ENCODE measurements at places on chromosomes 12 and 14. TPM values are rescaled to one million over a fixed set of nuclear protein-coding genes. Genes with fewer than 3 reads are reported as not detected.

GRCh38 chr14:23624830-23625404 is 11.2 kb upstream of the DHRS2 start:
- no peak for DNase-seq

GRCh38 chr12:107917912-107918800 is 143.7 kb downstream of the ASCL4 start:
- no peak for DNase-seq

- no peak for DNase-seq
Measured at GRCh38 chr12:83866477-83866876, 1046.1 kb downstream of the SLC6A15 start.

HOXC5 gene
- total RNA-seq = 0.36 TPM

TAS2R20 gene
- not detected for total RNA-seq

DNA sequence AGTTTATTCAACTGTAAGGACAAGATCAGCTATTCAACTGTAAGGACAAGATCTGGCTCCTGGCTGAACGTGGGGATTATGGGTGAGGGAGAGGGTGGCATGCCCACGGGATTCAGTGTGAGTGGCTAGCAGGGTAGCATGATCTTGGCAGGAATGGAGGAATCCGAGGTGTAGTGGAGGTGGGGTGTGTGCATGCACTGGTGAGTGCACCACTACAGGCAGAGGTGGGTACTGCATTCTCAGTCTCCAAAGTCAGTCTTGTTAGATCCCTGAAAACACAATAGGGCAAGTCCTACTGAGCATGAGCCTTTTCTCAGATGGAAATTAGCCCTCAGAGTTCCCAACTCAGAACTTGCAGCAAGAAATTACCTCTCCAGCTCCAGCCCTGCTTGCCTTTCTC is 32.2 kb upstream of the DCD start:
- DNase-seq = no peak

- DNase-seq = no peak
Measured at GRCh38 chr12:124474709-124475108, 92.7 kb downstream of the NCOR2 start.

GRCh38 chr12:3964439-3964838 is 91.2 kb upstream of the PARP11 start:
- DNase-seq = no peak

STX2 gene
- total RNA-seq = 12.0 TPM

DNA sequence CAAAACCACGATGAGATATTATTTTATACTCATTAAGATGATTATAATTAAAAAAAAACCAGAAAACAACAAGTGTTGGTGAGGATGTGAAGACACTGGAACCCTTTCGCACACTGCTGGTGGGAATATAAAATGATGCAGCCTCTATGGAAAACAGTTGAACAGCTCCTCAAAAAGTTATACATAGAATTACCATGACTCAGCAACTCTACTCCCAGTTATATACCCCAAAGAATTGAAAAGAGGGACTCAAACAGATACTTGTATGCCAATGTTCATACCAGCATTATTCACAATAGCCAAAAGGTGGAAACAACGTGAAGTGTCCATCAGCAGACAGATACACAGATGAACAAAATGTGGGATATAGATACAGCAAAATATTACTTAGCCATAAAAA is 53.1 kb downstream of the TAOK3 start:
- no peak for DNase-seq

DNA sequence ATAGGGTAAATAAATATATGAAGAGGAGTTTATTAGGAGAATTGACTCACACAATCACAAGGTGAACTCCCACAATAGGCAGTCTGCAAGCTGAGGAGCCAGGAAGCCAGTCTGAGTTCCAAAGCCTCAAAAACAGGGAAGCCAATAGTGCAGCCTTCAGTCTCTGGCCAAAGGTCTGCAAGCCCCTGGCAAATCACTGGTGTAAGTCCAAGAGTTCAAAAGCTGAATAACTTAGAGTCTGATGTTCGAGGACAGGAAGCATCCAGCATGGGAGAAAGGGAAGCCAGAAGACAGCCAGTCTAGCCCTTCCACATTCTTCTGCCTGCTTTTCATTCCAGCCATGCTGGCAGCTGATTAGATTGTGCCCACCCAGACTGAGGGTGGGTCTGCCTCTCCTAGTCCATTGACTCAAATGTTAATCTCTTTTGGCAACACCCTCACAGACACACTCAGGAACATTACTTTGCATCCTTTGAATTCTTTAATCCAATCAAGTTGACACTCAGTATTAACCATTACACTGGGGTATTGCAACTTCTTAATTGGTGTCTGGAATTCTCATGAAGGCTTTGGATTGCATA is 736.5 kb upstream of the LMO3 start:
- no peak for DNase-seq

DIABLO gene
- 47.5 TPM for total RNA-seq

DNA sequence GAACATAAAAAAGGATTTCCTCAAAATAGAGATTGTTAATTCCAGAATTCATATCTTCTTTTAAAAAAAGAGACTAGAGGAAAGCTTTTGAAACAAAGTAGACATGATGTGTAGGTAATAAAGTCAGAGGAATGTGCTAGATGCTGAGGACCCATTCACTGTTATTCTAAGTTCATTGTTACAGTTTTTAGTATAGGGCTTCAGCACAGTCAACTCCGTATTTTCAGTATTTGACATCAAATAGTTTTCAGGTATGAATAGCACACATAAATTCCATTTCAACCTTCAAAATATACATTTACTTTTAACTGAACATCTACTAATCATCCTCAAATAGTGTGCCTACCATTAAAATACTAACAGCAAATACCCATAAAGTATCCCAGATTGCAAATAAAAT is 227.8 kb downstream of the EPS8 start:
- no peak for DNase-seq

- DNase-seq = no peak
Measured at GRCh38 chr12:57091638-57092528, 3.0 kb downstream of the NAB2 start.

DNA sequence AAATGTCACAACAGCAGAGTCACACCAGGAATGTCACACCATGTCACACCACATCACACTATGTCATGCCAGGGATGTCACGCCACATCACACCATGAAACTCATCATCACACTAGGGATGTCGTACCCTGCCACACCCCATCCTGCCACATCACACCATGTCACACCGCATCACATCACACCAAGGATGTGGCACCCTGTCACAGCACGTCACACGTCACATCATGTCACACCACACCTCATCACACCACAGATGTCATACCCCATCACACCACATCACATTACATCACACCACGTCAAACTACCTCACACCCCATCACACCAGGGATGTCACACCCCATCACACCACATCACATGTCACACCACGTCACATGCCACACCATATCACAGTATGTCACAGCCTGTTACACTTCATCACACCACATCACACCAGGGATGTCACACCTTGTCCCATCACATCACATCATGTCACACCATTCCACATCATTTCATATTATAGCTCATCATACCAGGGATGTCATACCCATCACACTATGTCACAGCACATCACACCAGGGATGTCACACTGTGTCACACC is 90.9 kb downstream of the TMEM121 start:
- DNase-seq = no peak

DNA sequence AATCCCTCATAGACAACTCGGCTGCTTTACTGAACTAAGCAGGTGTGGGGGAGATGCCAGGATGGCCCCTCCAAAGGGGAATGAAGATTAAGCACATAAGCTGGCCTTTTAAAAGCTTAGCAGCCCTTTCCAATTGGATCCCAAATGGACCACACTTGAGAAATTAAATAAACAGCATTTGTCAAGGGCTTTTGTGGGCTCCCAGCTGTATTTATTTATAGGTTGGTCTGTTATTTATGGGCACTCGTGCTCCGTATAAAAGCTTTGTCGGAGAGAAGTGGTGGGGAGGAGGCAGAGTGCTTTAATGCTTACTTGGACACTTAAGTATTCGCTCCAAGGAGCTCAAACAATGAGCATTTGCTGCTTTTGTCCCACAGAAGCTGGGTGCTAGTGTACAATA is 580.2 kb downstream of the MED13L start:
- no peak for DNase-seq

KRT8 gene
- total RNA-seq = 1.4 TPM

DNA sequence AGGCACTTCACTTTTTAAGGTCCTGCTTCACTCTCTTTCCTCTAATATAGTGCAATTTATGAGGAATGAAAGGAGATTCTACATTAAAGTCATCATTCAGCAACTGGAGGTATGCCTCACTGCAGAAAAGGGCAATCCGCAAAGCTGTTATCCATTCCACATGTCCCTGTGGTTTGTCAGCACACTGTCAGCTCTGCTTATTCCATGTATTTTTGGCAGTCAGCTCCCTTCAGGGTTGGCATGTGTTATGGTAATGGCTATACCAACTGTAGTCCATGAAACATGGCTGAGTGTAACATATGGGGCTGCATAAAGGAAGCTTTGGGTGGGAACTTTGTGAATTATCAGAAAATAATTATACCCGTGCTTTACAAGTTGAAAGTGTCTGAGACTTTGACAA is 154.1 kb downstream of the GALC start:
- no peak for DNase-seq

KRT77 gene
- not detected for total RNA-seq

GRCh38 chr12:46222636-46223035 is 46.2 kb downstream of the SLC38A1 start:
- no peak for DNase-seq

GRCh38 chr12:49547090-49547690 is 8.4 kb downstream of the KCNH3 start:
- no peak for DNase-seq

ANKRD33 gene
- total RNA-seq = not detected

DNA sequence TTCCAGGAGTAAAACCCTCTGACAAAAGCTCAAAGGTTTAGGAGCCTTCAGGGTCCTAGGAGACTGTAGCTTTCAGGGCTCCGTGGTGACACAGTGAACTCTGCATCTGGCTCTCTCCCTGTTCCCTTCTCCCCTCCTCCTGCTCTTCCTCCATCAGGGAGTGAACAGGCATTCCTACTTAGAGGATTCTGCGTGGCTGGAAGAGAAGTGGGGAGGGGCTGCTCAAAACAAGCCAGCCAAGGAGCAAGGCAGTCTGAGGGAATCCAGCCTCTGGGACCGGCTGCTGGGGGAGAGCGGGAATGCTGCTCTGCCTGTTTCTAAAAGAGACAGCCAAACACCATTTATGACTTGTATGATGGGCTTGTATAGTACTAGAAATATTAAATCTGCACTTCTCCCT is 49.5 kb downstream of the RBMS2 start:
- no peak for DNase-seq

CPNE6 gene
- total RNA-seq = not detected

- DNase-seq = no peak
Measured at GRCh38 chr14:71231521-71232393, 324.5 kb downstream of the PCNX1 start.

GLIPR1L1 gene
- not detected for total RNA-seq

AMN1 gene
- 14.9 TPM for total RNA-seq

- DNase-seq = peak; percentile 71
Measured at GRCh38 chr12:108689314-108690190, 41.8 kb downstream of the CORO1C start.

All from gastrocnemius medialis (tissue), 4 donors.